H7 (cell line): ENCODE measurements at places on chromosomes 2 and 18.

DNA sequence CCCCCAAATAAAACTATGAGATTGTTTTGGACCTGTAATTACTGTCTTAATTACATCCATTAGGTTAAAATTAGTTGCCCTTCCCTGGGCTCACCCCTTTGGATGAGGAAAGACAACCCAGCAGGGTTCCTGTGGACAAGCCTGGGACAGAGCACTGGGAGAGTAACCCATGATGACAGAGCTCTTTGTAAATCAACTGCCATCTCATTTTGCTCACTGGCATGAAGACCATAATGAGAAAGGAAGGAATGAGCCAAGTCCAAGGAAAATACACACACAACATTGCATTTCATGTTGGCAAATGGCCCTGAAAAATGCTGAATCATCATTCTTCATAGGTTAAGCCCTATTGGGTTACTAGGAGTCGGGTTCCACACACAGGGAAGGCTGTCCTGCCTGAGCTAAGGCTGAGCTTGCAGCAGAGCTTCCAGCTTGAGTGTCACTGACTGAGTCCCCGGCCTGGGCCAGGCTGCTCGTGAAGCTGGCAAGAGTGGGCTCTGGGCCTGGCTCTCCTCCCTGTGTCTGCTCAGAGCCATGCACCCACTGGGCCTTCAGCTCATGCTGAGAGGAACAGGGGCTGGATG is 94.1 kb upstream of the ACAA2 start:
- DNase-seq, result no peak

DNA sequence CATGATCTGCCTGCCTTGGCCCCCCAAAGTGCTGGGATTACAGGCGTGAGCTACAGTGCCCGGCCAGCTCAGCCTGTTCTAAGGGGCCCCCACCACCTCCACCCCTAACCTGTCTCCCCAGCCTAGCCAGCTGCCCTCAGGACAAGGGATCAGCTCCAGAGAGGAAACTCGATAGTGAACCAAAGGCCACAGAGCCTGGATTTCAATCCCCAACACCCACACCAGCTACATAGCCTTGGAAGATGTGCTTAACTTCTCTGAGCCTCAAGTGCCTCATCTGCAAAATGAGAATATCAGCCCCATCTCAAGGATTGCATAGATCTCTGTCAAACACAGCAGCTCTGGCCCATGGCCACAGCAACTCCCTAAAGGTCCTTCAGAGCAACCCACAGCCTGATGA is 32.0 kb downstream of the BIN1 start:
- DNase-seq, result no peak

DNA sequence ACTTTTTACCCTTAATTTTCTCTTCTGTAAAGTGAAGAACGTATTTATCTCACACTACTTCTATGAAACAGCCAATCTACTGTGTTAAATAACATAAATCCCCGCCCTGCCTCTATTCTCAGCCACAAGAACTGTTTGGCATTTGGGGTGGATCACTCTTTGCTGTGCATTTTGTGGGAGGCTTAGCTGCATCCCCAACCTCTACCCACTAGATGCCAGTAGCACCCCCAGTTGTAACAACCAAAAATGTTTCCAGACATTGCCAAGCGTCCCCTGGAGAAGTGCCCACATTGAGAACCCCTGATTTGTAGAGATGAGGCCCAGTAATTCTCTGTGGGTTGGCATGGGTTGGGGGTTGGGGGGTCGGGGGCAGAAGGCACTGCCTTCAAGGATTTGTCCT is 94.7 kb upstream of the BOD1L2 start:
- no peak for DNase-seq

DNA sequence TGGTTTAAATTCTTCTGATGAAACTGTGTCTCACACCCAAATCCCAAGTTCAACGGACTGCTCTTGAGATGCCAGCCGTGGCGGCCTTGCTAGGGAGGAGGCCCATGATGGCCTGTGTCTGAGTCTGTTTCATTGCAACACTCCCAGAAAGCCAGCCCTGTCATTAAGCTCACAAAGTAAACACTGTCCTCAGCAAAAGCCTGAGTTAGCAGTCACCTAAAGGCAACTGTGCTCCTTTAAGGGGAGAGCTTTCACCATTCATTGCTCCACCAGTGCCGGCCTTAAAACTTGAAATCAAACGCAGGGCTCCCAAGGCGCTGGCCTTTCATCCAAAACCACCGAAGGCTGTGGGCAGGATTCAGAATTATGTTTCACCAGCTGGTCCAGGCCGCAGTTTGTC is 42.5 kb upstream of the PPP1CB start:
- DNase-seq, result no peak

- DNase-seq, result peak; percentile 46
These were observed 139.7 kb downstream of the HRH4 start for GRCh38 chr18:24600076-24600654.

GRCh38 chr2:104848526-104848925 is 5.4 kb upstream of the POU3F3 start:
- no peak for DNase-seq

GRCh38 chr2:239927424-239927981 is 97.6 kb downstream of the NDUFA10 start:
- DNase-seq, result no peak

DNA sequence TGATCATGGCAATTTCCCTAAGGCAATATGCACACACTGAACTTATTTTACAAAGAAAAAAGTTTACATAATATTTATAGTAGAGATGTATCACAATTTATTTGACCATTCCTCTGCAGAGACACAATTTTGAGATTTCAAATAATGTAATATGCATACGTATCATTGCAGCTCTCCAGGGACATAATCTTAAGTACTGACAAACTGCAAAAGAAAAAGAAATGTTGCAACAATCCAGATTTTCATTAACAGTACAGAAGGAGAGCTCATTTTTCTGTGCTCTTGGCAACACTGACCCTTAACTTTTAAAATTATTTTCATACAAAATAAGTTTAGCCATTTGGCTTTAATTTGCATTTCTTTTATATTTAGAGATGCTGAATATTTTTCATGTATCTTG is 710.2 kb upstream of the SLC39A10 start:
- DNase-seq, result no peak

DNA sequence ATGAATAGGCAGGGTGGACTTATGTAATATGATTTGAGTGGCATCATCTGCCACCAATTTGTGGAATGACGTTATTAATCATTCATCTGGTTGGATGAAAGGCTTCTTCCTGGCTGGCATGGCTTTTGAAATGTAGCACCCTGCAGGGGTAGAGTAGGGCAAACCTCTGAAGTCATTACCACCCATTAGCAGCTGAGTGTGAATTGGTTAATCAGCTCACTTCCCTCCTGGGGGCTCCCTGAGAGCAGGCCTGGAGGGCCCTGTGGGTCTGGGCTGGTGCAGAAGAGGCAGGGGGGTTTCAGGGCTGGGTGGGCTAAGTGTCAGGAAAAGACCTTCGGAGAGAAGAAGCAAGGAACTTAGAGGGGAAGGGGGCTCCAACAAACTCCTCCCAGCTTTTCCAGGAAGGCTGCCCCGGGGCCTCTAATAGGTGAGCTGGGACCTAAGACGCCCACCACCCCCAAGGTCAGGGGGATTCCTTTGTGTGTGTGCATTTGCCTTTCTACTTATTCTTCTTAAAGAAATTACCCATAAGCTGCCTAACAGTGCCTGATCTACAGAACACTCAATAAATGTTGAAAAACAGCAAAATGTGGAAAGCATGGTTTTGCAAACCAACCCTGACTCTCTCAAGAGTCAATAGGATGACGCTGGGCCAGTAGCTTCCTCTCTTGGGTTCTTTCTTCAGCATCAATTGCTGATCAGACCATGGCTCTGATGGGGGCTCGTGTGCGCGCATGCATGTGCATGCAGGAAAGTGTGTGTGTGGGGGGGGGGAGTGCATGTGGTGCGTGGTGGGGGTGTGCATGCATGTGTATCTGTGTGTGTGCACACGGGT is 49.7 kb upstream of the ZNF516 start:
- DNase-seq, result no peak
